Activated T-helper 1 cell treated with Interleukin-2 at 50 U/mL for 16 hours (primary cell): ENCODE measurements at places on chromosomes 16 and 17.

GRCh38 chr17:81403671-81404534 lies 8.6 kb downstream of the BAHCC1 start:
- no peak for DNase-seq

DNA sequence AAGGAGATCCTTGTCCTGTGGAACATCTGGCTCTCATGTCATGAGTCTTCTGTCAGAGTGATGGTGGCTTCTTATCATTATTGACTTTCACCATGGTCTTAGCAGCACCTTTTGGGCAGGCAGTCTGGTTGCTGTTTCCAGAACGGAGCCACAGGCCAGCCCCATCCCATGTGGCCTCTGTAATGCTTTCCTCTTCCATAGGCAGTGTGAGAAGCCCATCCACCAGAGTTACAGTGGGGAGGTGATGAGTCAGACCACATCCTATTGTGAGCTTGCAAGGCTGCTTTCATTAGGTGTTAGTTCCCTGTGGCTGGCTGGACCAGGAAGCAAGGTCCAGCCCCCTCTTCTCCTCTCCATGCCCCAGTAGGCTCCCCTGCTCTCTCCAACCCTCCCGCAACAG lies 30.8 kb upstream of the SPACA3 start:
- no peak for DNase-seq

DNA sequence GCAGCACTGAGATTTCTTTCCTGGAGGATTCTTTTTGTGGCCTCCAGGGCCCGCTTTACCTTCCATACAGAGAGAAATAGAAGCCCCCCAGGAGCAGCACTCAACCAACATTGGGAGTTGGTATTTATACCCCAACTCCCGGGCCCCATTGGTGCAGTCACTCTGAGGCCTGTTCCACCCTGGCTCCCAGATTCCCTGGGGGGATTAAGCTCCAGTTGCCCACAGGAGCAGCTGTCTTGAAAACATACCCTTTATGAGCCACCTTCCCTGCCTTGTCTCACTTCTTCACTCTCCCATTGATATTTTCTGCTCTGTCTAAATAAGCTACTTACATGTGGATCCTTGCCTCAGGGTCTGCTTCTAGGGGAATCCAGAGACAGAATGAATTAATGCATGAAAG lies 167.8 kb downstream of the KATNIP start:
- no peak for DNase-seq

GRCh38 chr16:75379911-75380847 lies 53.1 kb downstream of the CFDP1 start:
- DNase-seq: peak; percentile 5

- no peak for DNase-seq
Observed at GRCh38 chr17:27808628-27809027, 8.3 kb upstream of the NOS2 start.

- DNase-seq: no peak
Observed at GRCh38 chr17:27621536-27621935, 9.5 kb upstream of the LGALS9 start.

GRCh38 chr16:56277075-56277474 lies 85.8 kb downstream of the GNAO1 start:
- no peak for DNase-seq

- DNase-seq: no peak
Observed at GRCh38 chr16:56783344-56783743, 53.4 kb downstream of the NUP93 start.

GRCh38 chr17:17387017-17387497 lies 83.9 kb downstream of the NT5M start:
- DNase-seq: no peak

GRCh38 chr16:25419153-25419552 lies 161.5 kb upstream of the ZKSCAN2 start:
- no peak for DNase-seq

DNA sequence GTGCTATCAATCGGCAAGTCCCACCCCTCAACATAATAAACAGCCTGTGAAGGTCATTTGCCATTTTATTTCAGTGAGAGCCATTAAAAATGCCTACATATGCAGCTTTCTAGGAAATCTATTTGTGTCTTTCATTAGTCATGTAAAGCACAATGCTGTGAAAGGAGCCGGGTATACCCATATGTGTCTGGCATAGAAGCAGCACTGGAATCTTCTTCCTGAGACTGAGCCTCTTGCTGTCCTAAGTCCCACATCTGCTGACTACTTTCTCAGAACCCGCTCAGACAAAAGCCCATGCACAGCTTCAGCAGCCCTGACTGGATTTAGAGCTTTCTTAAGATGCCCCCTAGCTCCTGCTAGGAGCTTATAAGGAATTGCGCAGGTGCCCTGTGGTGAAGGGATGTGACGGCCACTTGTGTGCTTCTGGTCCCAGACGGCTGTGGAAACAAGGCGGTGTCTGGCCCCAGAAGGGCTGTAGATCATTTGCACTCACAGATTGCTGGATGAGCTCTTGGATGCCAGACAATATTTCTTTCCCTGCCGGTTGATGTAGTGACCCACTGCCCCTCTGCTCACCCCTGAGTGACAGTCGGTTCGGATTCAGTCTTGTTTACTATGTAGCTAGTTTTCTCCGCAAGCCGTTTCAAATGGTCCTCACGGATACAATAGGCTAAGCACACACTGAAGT lies 172.2 kb downstream of the ANKFN1 start:
- DNase-seq: no peak

- no peak for DNase-seq
Observed at GRCh38 chr17:41116297-41116696, 1.9 kb downstream of the KRTAP4-11 start.

GRCh38 chr16:15796885-15797284 lies 59.9 kb downstream of the MYH11 start:
- no peak for DNase-seq

- no peak for DNase-seq
Observed at GRCh38 chr17:10069301-10069700, 129.1 kb downstream of the GAS7 start.

DNA sequence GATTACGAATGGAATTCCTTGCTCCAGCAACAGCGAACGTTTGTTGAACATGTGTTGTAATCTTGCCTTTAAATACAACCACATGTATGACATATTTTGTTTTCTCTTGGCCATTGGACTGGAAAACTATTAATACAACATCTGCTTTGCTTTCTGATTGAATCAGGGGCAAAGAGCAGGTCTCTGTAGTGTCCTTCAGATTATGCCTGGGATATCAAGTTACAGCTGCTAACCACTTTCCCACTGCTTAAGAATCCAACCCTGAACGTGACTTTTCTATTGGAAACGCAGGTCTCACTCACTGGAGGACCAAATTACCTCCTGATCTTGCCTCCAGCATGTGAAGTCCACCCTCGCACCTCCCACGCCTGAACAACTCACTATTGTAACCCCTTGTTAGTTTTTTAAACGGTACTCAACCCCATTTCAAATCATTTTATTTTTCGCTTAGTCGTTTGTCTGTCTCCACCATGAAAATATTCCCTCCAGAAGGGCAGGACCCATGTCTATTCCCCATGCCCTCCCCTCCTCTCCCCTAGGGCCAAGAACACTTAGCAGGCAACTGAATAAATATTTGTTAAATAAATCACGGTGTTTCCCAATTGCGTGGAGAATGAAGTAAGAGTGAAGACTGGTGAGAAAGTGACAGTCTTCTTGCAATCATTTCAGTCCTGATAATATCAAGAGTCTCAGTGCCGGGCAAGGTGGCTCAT lies 57.4 kb upstream of the MRTFB start:
- no peak for DNase-seq

GRCh38 chr16:6557353-6558023 lies 775.2 kb upstream of the RBFOX1 start:
- no peak for DNase-seq

- DNase-seq: no peak
Observed at GRCh38 chr16:73966851-73967250, 329.8 kb upstream of the PSMD7 start.

DNA sequence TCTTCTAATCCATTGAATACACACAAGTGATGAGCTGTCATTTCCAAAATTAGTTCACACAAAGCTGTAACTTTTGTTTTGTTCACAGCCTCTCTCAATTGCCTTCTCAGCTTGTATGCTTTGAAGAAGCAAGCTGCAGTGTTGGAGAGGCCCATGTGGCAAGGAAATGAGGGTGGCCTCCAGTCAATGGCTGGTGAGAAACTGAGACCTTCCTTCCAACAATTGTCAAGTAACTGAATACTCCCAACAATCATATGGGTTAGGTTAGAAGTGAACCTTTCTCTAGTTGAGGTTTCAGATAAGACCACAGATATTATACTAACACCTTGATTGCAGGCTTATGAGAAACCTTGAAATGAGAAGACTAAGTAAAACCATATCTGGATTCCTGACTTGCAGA lies 82.4 kb upstream of the SOX9 start:
- no peak for DNase-seq

DNA sequence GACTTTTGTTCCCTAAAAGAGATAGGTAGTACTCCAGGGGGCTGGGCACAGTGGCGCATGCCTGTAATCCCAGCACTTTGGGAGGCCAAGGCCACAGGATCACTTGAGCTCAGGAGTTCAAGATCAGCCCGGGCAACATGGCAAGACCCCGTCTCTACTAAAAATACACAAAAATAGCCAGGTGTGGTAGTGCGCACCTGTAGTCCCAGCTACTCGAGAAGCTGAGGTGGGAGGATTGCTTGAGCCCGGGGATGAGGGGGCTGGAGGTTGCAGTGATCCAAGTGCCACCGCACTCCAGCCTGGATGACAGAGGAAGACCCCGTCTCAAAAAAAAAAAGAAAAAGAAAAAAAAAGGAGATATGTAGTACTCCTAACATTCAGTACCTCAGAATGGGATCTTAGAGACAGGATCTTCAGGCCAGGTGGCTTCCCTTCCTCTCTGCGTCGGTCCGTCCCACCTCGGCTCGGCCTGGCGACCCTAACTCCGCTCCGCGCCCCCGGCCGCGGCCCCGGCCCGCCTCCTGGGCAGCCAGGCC lies 89.6 kb downstream of the CDC27 start:
- no peak for DNase-seq

GRCh38 chr17:60422162-60422665 lies at the start of gene CHCT1:
CHCT1 (plus strand) TSS chr17:60422489; CDS start chr17:60422593, 104 bp downstream.
- no peak for DNase-seq

DNA sequence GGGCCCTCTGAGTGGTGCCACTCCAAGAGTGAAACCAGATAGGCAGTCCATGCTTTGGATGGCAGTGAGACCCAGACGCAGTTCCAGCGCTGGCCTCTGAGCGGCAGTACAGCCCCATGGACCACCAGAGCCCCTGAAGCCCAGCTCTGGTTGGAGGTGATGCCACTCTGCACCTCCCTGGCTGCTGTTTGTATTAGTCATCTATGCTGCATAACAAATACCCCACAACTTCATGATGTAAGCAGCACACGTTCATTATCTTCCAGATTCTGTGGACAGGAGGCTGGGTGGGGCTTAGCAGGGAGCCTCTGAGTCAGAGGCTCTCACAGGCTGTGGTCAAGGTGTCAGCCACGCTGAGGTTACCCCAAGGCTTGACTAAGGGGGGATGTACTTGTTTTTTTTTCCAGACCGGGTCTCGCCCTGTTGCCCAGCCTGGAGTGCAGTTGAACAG lies 5.1 kb upstream of the NME4 start:
- peak; percentile 61 for DNase-seq

DNA sequence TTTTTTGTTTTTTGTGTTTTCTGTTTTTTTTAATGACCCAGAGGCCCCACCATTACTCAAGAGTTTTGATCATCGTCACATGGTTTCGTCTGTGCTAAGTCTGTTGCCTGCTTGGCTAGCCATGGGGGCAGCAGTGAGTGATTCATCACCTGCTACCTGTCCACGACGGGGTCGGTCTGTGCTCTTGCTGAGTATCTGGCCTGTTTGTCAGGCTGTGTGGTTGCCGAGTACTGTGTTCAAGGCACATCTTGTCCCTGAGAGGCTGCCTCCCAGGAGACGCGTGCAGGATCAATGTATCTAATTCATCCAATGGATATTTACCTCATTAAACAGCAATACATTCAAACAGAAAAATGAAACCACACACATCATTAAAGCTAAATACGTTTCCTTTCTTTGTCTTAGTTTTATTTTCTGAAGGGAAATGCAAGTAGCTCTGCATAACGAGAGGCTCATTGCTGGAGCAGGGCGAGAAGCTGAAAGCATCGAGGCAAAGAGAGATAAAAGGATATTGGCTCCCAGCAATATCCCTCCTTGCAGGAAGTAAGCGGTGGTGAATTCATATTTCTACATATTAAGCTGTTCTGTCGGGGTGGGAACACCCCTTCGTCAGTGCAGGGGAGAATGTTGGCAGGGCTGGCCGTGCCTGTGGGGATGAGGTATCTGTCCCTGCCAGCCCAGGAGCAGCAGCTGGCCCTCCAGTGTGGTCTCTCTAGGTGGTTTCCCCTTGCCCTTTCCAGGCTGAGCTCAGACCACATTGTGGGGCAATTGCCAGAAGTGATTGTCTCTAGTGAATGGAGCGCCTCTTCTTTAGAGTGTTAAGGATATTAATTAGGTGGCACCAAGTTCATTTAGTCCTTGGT lies 166.2 kb upstream of the ASIC2 start:
- DNase-seq: no peak

- no peak for DNase-seq
Observed at GRCh38 chr16:64950262-64950661, 171.6 kb downstream of the CDH11 start.

DNA sequence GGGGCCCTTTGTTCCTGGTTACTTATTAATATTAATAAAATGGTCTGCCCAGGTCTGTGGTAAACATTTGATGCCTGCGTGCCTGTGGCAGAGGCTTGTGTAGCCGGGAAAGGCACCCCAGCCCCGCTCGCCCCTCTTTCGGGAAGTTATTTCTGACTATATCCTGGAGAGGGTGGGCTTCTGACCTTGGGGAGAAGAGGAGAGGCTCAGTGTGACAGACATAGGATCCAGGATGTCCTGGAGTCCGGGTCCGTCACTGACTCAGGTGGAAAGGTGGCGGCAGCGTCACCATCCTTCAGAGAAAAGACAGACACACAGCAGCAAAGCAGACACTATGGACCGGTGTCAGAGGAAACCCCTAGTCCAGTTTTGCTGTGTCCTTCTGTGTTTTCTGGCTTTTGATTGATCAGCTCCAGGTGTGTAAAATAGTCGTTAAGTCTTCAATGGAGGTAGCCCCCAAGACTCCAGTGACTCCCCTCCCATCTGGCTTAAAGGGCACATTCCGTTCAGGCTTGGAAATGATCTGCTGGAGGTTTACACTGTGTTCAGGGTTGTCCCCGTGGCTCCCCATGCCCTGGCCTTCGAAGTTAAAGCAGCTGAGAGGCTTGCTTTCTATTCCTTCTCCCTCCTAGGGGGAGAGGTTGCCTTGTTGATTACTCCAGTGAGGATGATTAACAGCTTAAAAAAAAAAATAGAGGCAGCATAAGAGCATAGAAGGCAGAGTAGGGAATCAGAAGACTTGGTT lies 81.6 kb downstream of the CCDC182 start:
- no peak for DNase-seq

GRCh38 chr17:79097226-79098055 lies 22.8 kb downstream of the ENGASE start:
- no peak for DNase-seq

DNA sequence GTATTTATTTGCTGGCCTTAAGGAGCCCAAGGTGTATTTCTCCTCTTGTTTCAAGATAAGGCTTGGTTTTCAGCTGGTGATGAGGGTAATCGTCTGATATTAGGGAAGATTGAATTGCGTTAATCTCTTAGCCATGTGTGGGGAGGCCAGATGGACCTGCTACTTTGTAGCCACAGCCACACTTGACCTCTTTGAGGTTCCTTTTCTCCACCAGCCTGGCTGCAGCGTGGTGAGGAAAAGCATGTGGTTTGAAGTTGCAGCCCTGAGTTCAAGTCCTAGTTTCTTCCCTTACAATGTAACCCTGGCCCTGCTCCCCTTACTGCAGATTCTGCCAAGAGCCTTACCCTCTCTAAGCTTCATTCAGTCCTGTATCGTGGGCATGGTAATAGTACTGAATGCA lies 3.1 kb downstream of the MINK1 start:
- DNase-seq: no peak
